Astrocyte of the spinal cord (primary cell): ENCODE measurements at places on chromosomes 1 and 21.

GRCh38 chr1:4108758-4109627 lies 208.9 kb upstream of the C1orf174 start:
- DNase-seq = no peak

DNA sequence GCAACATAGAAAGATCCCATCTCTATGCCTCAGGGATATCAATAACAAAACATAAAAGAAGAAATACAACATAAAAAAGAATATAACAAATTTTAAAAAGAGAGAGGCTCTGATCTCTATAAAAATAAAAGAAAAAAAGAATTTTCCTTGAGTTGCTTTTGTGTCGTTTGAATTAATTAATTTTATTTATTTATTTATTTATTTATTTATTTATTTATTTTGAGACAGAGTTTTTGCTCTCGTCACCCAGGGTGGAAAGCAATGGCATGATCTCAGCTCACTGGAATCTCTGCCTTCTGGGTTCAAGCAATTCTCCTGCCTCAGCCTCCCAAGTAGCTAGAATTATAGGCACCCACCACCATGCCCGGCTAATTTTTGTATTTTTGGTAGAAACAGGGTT lies 8.5 kb downstream of the F11R start:
- no peak for DNase-seq

DNA sequence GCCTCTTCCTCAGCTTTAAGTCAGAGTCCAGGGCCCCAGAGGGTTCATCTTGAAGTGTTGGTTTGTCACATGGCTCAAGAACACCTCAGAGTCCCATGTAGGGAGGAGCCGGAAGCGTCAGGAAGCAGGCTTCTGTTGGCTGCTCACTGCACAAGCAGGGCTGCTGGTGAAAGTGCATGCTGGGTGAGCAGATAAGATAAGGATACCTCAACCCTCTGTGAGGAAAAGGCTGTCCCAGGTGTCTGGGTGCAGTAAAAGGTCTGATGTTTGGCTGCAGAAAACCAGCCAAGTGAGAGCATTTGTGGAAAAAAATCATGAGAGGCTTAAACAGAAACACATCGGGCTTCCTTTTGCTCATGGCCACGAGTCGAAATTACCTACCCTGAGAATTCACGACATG lies 6.2 kb upstream of the TEX35 start:
- DNase-seq = no peak

DNA sequence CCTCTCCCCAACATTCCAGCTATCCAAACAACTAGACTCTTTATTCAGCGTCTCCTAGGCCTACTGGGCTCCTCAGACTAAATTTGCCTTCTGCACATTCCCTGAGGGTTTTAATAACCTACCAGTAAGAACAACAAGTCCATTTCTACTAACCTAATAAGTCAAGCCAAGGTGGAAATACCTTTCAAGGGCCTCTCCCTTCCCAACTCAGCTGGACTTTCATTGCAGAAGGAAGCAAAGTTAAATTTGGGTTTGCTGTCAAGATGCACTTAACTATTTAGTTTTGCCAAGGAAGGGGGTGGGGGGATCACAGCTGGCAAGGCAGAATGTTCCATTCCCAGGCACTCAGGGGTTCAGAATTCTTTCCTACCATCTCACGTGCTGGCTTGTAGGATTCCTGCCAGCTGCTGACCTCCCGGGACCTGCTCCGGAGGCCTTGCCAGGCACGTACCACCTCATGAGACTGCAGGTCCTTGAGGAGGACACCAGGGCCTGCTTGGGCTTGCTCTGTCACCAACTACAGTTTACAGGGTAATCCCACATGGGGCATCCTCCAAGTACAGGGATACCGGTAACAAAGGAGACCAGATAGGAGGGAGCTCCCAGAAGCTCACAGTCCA lies 29.8 kb downstream of the SLC30A1 start:
- DNase-seq = no peak

DNA sequence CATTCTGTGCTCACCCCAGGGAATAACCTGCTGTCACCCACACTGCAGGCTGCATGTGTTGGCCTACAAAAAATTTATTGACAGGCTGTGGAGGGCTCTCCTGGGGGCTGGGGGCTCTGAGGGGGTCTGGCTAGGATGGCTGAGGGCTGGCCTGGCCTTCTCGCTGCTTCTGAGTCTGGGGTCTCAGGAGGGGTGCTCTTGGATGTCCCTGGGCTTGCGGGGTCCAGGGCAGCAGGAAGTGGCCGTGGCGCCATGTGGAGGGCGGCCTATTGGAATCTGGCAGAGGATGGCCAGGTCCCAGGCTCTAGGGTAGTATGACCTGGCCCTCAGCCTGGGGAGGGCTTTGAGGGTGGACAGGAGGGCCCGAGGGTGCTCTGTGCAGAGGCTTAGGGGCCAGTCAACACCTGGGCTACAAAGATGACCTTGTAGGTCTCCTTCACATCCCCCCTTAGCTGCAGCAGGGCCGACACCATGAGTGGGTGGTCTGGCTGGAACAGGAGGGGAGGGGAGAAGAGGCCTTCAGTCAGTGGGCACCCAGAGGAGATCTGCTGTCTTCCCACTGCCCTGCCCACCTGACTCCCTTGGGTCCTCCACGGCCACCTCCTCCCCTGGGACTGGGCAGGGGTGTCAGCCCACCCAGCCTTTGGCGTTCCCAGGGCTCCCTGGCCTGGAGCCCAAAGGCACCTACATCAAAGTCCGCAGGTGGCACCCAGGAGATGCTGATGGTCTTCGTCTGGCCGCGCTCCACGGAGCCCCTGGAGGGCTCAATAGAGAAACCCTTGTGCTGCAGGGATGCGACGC lies 3.0 kb upstream of the TMEM52 start:
- no peak for DNase-seq

DNA sequence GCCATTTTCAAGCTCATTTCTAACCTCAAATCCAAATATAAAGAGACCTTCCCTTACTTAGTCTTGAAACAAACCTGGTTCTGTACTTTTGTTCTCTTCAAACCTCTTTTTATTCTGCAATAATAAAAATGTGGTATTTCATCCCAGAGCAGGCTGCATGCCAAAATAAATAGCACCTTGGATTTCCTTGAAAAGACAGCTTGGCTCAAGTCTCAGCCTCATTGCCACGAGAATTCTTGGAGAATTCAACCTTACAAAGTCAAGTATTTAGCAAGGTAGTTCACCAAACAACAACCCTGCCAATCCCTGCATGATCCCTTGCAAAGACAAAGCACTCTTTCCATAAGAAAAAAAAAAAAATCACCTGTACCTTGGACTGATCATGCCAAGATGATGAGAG lies 33.8 kb downstream of the KANK4 start:
- DNase-seq = no peak
